ENCODE measurements at places on chromosomes 6 and 20. TPM values are rescaled to one million over a fixed set of nuclear protein-coding genes. Genes with fewer than 3 reads are reported as not detected.

The PPARD gene
- total RNA-seq: 8.0 TPM

The MRPL14 gene
- 28.6 TPM for total RNA-seq

The MATN4 gene
- total RNA-seq: not detected

The PGM3 gene
- total RNA-seq: 279 TPM

The SLC16A10 gene
- 0.30 TPM for total RNA-seq

The C6orf58 gene
- not detected for total RNA-seq

The ZC2HC1B gene
- not detected for total RNA-seq

The MTFR2 gene
- total RNA-seq: 0.30 TPM

The ZNF311 gene
- total RNA-seq: 1.5 TPM

The LHFPL5 gene
- not detected for total RNA-seq

The COL19A1 gene
- 1.0 TPM for total RNA-seq

The SPATS1 gene
- total RNA-seq: not detected

The NKAIN4 gene
- not detected for total RNA-seq

The HAO1 gene
- total RNA-seq: not detected

The EFCAB8 gene
- under 0.01 TPM for total RNA-seq

The LYRM2 gene
- total RNA-seq: 26.7 TPM

The PLN gene
- 0.83 TPM for total RNA-seq

The PEDS1 gene
- 15.3 TPM for total RNA-seq

The CD40 gene
- 2.0 TPM for total RNA-seq

The POPDC3 gene
- 13.7 TPM for total RNA-seq

The LPIN3 gene
- total RNA-seq: 7.0 TPM

The TENT5A gene
- 91.7 TPM for total RNA-seq

The GPR6 gene
- not detected for total RNA-seq

The DUSP15 gene
- total RNA-seq: not detected

The MEP1A gene
- not detected for total RNA-seq

The OR5V1 gene
- not detected for total RNA-seq

The ADGRF1 gene
- total RNA-seq: not detected

The BHLHE23 gene
- not detected for total RNA-seq

The PSORS1C2 gene
- total RNA-seq: not detected

The FOXF2 gene
- under 0.01 TPM for total RNA-seq

The CABLES2 gene
- total RNA-seq: 2.4 TPM

The CTCFL gene
- not detected for total RNA-seq

The METTL24 gene
- total RNA-seq: not detected

The HNF4A gene
- not detected for total RNA-seq

The JPH2 gene
- 10.4 TPM for total RNA-seq

The SIRPA gene
- total RNA-seq: 16.9 TPM
